ENCODE measurements at places on chromosomes 13 and 19.

- peak; percentile 21 for DNase-seq
Observed at GRCh38 chr13:40629678-40630384, 36.6 kb downstream of the FOXO1 start.

- DNase-seq: peak; percentile 86
Observed at GRCh38 chr19:38952395-38953165, 21.8 kb downstream of the MRPS12 start.

DNA sequence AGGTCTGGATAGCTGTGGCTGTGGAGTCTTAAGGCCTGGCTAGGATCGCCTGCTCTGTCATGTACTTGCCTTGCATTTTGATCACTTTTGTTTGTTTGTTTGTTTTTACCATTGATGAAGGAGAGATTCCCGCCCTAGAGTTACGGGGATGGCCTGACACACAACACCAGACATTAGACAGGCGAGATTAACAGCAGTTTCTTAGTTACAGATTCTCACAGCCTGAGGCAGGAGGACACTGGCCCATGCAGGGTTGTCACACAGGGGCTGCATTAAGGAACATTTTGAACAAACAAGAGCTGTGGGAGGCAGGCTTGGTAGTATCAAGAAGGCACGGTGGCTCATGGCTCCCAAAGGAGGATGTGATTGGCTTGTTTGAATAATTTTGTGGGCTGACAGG lies 291.8 kb downstream of the HS6ST3 start:
- no peak for DNase-seq

DNA sequence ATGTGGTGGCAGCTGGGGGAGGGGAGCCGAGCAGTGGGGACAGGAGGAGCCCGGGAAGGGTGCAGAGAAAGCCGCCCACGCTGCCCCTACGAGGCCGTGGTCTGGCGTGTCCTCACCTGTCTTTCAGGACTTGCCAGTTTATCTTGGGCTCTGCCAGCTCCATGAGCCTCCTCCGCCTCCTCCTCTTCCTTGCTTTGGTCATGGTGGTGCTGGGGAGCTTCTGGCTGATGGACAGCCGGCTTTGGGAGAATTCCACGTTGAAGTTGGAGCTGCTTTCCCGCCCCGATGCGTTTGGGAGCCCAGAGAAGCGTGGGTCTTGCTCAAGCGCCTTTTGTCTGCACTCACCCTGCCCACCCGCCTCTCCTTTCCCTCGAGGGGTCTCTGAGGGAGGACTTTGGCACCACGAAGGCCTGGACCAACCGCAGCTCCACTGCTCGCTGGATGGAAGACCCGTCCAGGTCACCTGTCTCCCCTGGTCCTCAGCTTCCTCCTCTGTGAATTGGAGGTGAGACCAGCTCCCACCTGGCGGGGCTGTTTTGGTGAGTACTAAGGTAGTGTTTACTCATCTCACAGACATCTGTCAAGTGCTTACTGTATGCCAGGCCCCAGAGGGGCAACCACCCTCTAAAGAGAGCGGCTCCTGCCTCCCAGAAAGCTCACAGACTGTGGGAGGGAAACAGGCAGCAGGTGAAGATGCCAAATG lies 29.7 kb upstream of the MIER2 start:
- no peak for DNase-seq

DNA sequence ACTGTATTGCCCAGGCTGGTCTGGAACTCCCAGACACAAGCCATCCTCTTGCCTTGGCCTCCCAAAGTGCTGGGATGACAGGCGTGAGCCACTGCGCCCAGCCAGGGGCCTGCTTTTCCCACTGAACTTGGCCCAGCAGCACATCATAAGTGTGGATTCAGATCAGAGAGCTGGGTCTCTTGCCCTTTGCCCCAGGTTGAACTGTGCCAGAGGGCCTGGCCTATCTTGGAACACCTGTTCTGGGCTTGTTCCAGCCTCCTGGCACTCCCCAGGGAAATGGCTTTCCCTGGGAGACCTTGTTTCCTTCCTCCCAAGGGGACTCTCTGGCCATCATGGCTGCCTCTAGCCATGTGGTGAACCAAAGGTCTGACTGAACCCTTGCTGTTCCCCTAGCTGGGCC lies 3.4 kb downstream of the CC2D1A start:
- no peak for DNase-seq

- peak; percentile 71 for DNase-seq
Observed at GRCh38 chr19:1248786-1249297, 459 bp downstream of the MIDN start.

DNA sequence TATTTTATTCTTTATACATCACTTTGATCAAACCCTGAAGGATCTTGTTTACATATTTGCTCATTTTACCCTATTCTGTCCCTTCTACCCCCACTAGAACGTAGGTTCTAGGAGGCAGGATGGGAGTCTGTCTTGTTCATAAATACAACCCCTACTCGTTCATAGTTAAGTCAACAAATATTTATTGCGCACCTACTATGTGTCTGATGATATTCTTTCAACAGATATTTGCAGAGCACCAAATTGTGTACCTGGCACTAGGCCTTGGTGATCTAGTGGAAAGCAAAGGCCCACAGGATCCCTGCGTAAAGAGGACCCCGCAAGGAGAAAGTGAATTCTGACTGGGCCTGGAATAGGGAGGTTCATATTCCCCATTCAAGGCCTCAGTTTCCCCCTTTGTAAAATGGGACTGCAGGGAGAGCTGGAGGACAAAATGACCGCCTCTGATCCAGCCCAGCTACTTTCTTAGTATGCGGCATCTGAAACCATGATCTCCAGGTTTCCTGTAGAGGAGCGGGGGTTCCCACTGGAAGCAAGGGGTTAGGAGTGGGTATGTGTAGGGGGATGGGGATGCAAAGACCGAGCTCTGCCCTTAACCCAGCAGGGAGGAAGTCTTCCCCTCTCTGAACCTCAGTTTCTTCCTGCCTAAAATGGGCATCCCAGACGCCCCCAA lies 534 bp upstream of the GEMIN7 start:
- DNase-seq: no peak

GRCh38 chr13:49256841-49257240 lies 9.1 kb downstream of the CDADC1 start:
- DNase-seq: no peak

GRCh38 chr13:46756977-46757376 lies 40.0 kb downstream of the ESD start:
- no peak for DNase-seq

DNA sequence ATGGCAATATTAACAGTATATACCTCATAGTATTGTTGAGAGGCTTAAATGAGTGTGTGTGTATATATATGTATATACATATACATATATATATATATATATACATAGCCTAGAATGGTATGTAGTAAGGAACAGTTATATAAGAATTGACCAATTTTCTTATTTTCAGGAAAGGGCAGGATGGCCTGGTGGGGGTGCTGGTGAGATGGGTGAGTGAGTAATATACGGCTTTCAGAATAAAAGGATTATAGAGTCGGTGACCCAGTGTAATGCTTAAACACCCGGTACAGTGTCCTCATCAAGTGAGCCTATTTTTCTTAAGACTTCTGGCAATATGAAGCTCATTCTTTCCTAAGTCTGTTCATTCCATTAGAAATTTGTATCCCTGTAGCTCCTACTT lies 11.7 kb upstream of the FAM216B start:
- no peak for DNase-seq

GRCh38 chr19:41366089-41366488 lies 2.1 kb upstream of the B9D2 start:
- peak; percentile 40 for DNase-seq

- no peak for DNase-seq
Observed at GRCh38 chr19:5738423-5738822, 18.0 kb downstream of the CATSPERD start.

DNA sequence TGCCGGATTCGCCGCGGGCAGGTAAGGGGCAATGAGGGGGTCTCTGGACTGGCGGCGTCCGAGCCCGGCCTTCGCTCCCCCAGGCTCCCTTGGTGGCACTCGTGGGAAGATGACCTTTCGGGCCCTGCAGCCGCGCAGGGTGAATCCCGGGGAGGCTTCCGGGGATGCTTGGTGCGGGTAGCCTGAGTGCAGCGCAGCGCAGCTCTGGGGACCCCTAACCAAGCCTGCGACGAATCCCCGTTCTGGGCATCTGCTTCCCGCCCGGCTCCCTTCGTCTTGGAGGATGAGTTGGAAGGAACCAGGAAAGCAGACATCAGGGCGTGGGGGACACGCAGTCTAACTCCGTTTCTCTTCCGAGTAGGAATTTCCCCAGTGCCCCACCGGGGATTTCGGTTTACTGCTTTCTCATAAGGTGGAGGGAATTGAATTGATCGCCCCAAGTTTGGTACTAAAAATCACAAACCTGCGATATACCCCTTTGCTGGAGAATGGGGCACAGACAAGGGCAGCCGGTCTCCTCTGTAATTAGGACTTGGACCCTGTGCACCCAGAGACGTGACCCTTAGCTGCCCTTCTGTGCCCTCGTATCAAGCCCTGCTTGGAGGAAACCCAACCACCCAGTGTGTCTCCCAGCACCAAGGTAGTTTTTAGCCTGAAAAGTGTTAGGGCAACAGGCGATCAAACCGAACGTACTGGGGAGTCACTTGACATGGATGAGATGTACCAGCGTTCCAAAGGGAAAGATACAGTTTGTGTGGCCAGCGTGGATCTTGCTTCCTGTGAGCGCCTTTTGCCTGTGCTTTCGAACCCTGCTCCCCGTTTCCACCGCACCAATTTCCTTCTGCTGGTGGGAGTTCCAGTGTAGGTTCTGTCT lies 1.0 kb downstream of the GPC5 start:
- no peak for DNase-seq

- DNase-seq: peak; percentile 43
Observed at GRCh38 chr13:94122300-94122915, 357.1 kb downstream of the DCT start.

- DNase-seq: no peak
Observed at GRCh38 chr13:85093808-85094207, 705.4 kb downstream of the SLITRK6 start.

- peak; percentile 21 for DNase-seq
Observed at GRCh38 chr13:112066624-112067004, 335 bp upstream of the SOX1 start.

- no peak for DNase-seq
Observed at GRCh38 chr19:2579678-2580280, 103.9 kb downstream of the GADD45B start.

All from KBM-7 (cell line).